Sigmoid colon (tissue), 7 donors: ENCODE measurements at places on chromosomes 7 and 10. TPM values are rescaled to one million over a fixed set of nuclear protein-coding genes. Genes with fewer than 3 reads are reported as not detected.

Gene POLD2
- 23.5 TPM for total RNA-seq

Gene MEIG1
- total RNA-seq = 1.3 TPM

Gene LIPF
- total RNA-seq = 0.36 TPM

Gene OR13A1
- 0.16 TPM for total RNA-seq

Gene PNLIPRP1
- total RNA-seq = not detected

Gene VKORC1L1
- total RNA-seq = 20.3 TPM

Gene MSMB
- total RNA-seq = not detected

Gene LRRN3
- total RNA-seq = 0.41 TPM

Gene TMEM26
- 2.2 TPM for total RNA-seq

Gene IFIT2
- total RNA-seq = 6.8 TPM

Gene EFCAB10
- not detected for total RNA-seq

Gene STMP1
- total RNA-seq = 19.7 TPM

Gene SPRN
- total RNA-seq = 0.41 TPM

Gene MYO1G
- total RNA-seq = 1.1 TPM

Gene CNPY1
- total RNA-seq = not detected

Gene HGF
- 4.6 TPM for total RNA-seq

Gene LGI1
- 3.3 TPM for total RNA-seq

Gene MGMT
- total RNA-seq = 24.3 TPM

Gene VAX1
- not detected for total RNA-seq

Gene CDH23
- 3.0 TPM for total RNA-seq

Gene AKR1D1
- total RNA-seq = not detected

Gene FFAR4
- 0.99 TPM for total RNA-seq

Gene PNLIPRP3
- total RNA-seq = not detected

Gene LIPJ
- 0.16 TPM for total RNA-seq

Gene FANK1
- 0.71 TPM for total RNA-seq

Gene SLC26A5
- 0.54 TPM for total RNA-seq

Gene RNLS
- total RNA-seq = 13.6 TPM

Gene NET1
- total RNA-seq = 136 TPM

Gene SCART1
- total RNA-seq = 1.3 TPM

Gene MCM10
- total RNA-seq = 0.36 TPM

Gene AKR1C4
- total RNA-seq = not detected

Gene SPDYE11
- total RNA-seq = not detected

Gene ELFN1
- total RNA-seq = 0.55 TPM

Gene PPP1R17
- total RNA-seq = not detected

Gene ASNS
- 23.5 TPM for total RNA-seq

Gene HOXA3
- total RNA-seq = 9.7 TPM

Gene RBP3
- total RNA-seq = not detected
